Activated gamma-delta T cell treated with anti-CD3 and anti-CD28 coated beads, Interleukin-2, amount 50 U/mL, for 16 hours (primary cell): ENCODE measurements at places on chromosomes 2 and 18.

GRCh38 chr2:127662937-127663565 lies 12.3 kb downstream of the LIMS2 start:
- DNase-seq = no peak

DNA sequence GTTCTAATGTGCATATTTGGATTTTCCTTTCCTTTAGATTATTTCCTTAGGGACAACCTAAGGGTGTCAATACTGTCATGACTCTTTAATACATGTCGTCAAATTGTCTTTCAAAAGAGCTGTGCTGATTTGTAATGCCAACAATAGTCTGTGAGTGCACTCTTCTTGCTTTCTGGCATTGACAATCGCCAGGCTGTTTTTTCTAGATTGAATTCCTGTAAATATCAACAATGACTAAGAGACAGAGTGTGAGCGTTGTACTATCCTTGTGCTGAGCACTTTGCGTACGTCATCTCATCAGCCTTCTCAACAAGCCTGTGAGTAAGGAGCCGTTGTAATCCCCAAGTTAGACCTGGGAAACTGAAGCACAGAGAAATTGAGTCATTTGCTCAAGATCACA lies 96.0 kb downstream of the ACOXL start:
- DNase-seq = no peak

DNA sequence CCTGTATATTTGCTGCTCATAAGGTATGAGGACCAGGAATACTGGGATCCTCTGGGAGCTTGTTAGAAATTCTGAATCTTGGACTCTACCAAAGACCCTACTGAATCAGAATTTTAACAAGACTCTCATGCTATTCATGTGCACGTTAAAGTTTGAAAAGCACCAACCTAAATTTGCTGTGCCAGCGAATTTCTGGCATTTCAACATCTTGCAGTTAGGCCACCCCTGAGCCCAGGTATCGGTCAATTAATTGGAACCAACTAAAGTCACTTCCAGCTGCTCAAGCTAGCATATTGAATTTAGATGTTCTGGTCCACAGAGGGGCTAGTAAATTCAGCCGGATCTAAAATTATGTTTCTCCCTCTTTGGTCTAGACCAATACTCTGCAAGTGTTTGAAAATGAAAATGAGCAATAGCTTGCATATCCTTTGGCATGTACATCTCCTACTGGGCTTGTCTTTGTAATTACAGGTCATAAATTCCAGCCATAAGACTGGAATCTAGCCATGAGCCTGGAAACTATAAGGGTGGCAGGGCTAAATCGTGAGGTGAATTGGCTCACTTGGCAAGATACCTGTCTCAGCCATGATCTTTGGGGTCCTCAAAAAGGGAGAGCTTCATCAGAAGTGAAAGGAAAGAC lies 72.4 kb downstream of the SKA1 start:
- no peak for DNase-seq

DNA sequence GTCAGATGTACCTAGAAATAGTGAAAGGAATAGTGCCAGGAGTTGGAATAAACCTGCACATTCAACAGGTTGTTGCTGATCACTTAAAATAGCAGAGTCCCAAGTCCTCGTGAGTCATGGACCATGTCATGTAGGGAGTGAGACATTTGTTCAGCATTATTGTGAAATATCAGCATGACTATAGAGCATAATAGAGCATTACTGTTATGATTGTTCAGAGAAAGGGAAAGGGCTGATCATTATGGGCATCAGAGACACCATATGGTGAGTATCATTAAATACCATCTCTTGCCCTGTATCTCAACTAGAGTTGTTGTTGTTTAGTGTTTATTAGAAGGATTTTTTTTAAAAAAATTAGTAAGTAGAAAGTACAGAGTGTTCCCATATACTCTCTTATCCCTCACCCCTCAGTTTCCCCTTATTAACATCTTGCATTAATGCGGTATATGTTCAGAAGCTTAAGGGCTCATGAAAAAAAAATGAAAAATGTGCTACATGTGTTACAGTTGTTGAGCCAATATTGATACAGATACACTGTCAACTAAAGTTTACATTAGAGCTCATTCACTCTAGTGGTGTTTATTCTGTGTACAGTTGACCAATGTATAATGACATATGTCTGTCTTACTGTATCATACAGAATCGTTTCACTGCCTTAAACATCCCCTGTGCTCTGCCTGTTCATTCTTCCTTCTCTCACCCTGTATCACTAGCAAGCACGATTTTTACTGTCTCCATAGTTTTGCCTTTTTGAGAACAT lies 5.7 kb downstream of the ELAC1 start:
- no peak for DNase-seq

- no peak for DNase-seq
Observed at GRCh38 chr2:9375857-9376428, 47.4 kb downstream of the ITGB1BP1 start.

GRCh38 chr2:181677912-181678586 lies 2.3 kb downstream of the NEUROD1 start:
- peak; percentile 51 for DNase-seq

DNA sequence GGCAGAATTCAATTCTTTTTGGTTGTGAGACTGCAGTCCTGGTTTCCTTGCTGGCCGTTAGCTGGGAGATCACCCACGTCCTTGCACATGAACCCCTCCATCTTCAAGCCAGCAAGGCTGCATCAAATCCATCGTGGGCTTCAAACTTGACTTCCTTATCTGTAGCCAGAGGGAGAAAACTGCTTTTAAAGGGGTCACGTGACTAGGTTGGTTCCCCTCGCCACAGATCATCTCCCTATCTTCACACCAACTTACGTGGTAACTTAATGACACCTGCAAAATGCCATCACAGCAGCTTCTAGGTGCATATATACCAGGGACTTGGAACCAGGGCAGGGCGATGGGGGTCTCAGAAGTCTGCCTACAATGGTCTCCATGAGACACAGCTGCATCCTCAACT lies 169.5 kb downstream of the MTCL1 start:
- no peak for DNase-seq

GRCh38 chr2:19026261-19026660 lies 332.2 kb downstream of the OSR1 start:
- DNase-seq = no peak

GRCh38 chr18:30712383-30712782 lies 330.2 kb downstream of the DSC3 start:
- DNase-seq = no peak

DNA sequence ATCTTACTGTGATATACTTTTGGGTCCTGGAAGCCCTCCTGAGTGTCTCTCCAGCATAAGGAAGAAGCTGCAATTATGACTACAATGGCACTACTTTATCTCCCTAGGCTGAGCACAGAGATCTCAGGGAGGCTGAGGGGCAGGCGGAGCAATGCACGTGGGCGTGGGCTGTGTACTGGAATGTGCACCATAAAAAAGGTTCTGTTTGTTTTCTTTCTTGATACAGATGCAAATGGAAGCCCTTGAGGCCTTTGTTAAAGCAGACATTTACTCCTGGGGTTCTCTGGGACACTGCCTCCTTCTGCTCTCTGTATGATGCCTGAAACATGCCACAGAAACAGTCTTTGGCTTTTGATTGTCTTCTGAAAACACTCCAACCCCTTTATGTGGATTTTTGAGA lies 79.1 kb upstream of the DLX2 start:
- no peak for DNase-seq

DNA sequence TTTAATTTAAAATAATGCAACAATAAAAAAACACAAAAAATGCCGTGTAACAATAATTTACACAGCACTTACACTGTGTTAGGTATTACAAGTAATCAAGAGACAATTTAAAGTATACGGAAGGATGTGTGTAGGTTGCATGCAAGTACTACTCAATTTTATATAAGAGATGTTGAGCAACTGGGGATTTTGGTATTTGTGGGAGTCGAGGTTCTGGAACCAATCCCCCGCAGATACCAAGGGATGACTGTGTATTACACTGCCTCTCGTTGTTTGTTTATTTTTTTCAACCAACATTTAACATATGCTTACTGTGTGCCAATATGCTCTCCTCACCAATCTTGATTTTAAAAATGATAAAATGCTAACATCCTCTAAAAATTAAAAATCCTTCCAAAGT lies 24.8 kb downstream of the MAP3K2 start:
- DNase-seq = no peak

DNA sequence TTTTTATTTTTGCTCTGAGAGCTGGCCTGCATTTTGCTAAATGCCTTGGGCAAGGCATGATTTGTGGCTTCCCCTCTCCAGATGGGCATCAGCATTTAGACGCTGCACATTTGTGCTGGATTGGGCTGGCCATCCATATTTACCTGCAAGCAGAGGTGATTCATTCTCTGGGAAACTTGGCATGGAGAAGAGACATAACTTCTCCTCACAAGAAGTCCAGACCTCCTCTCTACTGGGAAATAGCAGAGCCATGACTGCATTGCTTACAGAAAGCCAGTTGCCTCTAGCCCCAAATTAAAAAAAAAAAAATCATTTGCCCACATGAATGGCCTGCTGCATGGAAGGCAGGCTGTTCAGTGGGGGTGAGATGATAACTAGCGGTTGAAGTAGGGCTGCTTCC lies 120.1 kb downstream of the ACTR3 start:
- DNase-seq = no peak

DNA sequence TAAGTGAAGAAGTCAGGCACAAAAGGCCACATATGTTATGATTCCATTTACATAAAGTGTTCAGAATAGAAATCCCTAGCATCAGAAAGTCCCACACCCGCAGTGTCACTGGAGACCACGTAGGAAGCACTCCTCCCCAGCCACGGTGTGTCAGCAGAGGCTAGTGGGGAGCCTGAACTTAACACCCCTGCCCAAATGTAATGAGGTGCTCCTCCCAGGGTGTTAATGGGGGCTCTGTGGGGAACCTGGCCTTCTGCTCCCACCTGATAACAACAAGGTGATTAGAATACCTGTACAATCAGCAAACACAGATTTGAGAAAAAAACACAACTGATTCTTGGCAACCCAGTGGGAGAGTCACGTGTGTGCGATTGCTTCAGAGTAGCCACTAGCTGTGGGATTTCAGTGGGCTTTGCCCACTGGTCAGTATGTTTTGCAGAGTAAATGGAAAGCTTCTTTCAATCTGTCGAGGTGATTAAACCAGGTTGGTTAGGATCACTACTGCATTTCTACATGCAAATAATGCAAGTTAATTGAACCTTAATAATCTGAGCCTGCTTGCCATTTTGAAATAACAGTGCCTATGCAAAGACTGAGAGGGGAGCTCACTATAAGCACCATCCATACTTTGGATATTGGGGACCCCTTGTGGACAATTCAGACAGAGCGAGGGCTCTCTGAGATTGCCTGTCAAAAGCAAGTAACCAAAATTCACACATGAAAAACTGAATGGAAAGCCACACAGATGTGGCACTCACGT lies 20.6 kb upstream of the ATRAID start:
- DNase-seq = no peak

DNA sequence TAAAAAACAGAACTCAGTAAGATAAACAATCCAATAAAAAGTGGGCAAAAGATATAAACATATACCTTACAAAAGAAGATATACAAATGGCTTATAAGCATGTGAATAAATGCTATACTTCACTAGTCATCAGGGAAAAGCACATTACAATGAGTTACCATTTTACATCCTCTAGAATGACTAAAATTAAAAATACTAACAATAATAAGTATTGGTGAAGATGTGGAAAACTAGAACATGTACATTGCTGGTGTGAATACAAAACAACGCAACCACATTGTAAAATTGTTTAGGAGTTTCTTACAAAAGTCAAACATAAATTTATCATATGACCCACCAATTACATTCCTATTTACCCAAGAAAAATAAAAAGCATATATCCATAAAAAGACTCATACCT lies 80.1 kb downstream of the SPIRE1 start:
- DNase-seq = no peak
